ENCODE measurements at places on chromosomes 3 and 15.

- no peak for DNase-seq
Observed at GRCh38 chr3:149044339-149045083, 41.8 kb downstream of the HLTF start.

GRCh38 chr3:129673012-129673411 lies 66.5 kb upstream of the PLXND1 start:
- DNase-seq: no peak

DNA sequence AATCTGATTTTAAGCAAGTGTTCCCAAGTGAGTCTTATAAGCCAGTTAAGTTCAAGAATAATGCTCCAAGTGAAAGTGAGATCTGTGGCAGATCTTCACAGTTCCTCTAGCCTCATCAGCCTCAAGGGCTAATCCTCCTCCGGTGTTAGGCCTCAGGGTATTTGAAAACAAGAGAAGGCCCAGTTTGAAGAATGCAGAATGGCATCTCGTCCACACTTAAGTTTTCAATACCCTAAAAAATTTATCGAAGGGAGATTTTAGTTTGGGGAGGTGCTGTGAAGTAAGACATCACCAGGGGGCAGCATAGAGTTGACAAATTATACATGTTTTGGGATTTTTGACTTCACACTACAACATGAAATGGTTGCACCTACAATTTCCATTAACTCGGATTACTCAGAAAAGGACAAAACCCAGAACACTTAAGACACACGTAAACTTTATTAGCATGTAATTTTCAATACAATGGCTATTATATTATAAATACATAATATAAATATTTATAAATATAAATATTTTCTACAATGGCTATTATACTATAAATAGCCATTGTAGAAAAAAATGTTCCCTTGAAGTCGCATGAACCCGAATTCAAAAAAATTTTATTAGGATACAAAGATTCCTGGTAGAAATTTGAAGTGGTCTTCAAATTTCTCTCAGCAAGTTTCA lies 2.3 kb upstream of the TMEM266 start:
- DNase-seq: no peak

DNA sequence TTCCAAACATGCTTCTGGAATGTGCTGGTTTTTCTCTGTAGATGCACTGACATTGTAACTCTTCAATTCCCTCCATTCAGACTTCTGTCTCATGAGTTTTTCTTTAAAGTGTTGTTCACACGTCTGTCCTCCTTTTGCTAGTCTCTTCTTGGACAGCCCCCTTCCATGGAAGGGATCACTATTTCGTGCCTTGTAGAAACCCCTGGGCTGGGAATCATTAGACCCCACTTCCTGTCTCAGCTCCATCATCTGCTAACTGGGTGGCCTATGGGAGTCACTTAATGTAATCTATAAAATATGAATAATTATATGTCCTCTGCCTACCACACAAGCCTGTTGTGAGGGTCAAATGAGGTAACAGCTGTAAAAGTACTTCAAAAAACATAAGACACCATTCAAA lies 110.6 kb downstream of the THSD4 start:
- DNase-seq: no peak

DNA sequence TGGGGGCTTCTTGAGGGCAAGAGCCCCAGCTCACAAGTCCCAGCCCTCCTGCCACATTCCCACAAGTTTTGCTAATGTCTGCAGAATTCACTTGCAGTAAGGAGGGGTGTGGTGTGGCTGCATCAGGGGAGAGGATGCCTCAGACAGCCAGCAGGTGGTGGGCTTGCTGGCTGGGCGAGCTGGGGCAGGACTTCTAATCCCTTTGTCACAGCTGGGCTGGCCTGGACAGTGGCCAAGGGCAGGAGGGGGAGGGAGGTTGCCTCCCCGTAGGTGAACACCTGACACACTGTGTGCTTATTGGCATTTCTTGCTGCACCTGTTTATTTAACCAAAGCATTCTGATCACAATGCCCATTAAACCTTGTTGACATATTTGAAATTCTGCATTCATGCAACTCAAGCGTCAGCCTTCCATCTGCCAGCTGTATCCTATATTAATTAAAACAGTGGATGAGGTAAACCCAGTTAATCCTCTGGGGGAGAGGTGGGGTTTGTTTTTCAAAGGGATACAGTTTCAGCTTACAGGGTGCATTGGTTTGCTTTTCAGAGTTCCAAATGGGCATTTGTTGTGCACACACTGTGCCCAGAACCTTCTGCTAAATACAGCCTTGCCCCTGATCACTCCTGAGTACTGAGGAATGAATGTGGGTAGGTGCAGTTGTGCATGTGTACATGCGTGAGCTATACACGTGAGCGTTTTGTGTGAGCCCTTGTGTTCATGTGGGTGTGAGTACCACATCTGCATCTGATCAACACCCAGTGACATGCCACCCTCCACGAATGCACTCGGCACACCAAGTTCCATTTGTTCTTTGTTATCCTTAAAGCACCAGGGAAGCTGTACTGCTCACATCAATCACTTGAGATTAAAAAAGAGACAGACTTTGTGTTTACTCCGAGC lies 268.7 kb downstream of the XXYLT1 start:
- peak; percentile 98 for DNase-seq

DNA sequence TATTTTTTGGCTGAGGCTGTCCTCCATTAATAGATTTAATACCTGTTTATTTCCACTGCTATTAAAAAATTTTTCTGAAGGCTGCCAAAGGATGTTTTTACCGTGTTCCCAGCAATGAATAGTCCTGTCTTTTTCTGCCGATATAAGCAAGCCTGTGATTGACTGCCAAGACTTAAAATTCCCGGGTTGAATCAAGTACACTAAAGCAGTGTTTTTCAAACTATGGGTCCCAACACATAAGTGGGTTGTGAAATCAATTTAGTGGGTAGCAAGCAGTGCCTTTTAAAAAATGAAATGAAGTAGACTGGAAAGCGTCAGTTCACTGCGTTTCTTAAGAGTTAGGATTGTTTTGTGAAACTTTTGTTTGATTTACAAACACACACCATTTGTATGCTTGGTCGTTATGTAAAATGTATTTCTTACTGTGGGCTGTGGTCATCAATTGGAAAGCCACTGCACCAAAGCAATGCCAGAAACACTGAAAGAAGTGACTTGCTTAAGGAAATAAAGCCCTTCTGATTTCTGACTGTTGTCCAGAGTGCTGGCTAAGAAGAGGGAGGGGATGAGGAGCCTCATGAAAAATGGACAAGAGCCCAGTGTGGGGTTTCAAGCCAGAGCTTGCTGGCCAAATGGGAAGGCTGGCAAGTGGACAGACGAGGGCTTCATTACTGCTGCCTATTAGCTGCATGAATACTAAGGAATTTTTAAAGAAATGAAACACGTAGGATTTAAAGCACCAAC lies 206.0 kb downstream of the THRB start:
- no peak for DNase-seq

DNA sequence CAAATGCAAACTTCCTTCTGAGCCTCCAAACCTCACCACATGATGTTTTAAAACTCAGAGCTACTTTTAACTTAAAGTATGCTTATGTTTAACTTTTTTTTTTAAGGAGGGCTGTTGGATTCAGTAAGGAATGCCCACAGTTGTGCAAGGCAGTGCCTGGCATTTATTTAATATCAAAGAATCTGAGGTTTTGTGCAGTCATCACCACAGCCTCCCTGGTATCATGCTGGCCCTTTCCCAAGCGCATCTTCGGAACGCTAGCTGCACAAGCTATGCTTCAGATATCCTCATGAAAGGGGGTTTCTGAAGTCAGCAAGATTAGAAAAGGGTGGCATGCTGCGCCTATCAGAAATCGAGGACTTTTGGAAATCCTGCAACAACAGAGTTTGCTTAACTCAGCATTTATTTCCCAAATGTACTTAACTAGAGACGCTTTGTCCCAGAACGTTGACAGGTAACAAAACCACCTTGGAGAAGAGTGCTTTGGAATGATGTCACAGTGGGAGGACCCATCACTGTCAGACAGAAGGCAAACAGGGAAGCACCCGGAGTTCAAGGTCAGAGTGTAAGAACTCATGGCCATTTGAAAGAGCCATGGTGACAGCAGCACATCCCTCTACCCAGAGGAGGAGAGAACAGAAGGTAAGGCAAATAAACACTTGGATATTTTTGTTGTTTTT lies 120.2 kb upstream of the IGF1R start:
- DNase-seq: no peak

DNA sequence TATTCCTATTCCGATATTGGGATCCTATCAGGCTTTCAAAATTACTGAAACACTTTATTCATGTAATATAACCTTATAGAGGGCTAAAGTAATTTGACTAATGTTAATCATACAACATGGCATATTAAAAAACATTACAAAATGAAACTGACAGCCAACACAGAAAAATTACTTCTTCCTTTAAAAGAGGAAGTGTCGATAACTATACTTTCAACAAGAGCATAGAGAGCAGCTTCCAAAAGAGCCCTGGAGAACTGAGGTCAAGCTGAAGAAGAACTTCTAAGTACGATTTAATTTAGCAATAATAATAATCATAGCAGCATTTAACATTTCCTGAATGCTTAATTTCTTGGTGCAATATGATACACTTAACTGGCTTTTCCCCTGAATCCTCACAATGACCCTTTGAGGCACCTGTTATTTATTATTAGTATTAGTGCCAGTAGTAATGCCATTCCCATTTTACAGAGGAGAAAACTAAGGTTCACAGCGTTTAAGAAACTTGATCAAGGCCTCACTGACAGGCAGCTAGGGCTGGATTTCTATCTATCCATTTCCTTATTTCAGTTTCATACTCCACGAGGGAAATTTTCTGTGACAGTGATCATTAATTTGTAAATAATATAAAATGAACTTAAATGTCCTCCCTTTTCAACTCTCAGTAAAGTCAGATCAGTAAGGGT lies 181.6 kb downstream of the CFAP20DC start:
- DNase-seq: no peak

- no peak for DNase-seq
Observed at GRCh38 chr3:18765161-18765560, 340.0 kb upstream of the SATB1 start.

DNA sequence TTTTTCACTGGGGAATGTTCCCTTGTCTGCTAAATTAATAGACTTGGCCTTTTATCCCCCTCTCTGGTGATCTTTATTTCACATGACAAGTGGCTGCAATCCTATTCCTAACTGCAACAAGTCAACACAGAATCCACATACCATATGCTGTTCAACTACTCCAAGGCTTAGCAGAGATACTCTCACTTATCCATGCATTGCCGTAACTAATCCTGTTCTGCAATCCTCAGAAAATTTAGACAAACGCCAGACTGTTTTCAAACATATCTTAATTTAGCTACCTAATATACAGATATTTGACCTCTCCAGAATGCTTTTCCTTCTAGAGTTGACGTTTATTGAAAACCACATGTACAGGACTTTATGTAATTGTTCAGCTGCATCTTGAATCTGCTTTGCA lies 37.9 kb downstream of the EID1 start:
- DNase-seq: no peak

DNA sequence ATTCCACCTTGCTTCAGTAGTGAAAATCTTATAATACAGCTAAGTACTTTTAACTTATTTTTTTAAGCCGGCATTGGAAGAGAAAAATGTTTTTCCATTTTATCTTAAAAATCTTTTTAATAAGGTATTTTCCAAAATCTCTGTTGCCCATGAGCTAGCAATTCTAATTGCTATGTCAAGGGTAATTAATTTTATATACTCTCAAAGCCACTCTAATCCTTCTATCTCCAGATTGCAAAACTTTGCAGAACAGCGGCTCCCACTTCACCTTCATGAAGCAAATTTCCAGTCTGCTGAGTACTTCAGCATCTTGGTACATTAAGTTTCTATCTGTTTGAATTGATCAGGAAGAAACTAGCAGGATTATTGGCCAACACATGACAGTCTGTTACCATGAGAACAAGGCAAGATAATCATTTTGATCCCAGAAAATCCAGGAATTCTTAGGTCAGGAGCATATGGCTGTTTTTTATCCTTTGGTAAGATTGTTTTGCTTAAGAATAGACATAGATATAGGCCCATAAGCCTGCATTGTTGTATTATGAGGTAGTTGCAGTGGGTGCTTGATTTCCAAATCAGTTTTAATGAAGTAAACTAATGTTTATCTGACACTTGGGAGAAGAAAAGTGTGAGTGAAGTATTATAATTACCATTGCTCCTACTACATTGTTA lies 6.0 kb downstream of the TIPARP start:
- no peak for DNase-seq

- DNase-seq: no peak
Observed at GRCh38 chr15:93257920-93258319, 168.9 kb upstream of the RGMA start.

DNA sequence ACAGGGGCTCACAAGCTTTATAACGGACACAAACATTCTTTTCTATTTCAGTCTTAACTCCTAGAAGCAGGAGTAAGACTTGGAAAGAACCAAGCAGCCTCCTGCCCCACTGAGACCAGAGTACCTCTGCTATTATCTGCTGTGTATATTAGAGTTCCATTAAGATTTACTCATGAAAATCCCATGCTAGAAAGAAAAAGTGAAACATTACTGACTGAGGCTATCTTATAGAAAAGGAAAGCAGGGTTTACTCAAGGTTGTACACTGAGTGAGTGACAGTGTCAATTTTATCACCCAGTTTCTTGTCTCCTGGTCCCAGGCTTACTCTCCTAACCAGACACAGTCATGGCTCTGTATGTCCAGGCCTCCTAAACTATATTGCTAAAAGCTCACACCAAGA lies 97.9 kb upstream of the SOX2 start:
- DNase-seq: no peak

GRCh38 chr3:45787551-45787950 lies 8.8 kb downstream of the SLC6A20 start:
- no peak for DNase-seq

DNA sequence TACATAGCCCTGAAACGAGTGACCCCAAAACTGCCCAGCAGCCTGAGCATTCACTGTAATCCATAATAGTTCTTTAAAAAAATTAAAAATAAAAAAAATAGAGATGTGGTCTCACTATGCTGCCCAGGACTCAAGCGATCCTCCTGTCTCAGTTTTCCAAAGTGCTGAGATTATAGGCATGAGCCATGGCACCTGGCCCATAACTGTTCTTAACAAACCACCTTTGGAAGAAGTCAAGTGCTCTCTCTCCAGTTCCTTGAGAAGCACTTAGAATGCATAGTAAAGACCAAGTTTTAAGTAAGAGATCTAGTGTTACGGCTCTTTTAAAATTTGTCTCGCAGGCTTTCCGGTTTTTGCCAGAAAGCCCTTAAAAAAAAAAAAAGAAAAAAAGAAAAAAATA lies 8.2 kb downstream of the CDC25A start:
- DNase-seq: no peak

Data from DMS 273 treated with DMSO at 0.1 percent for 48 hours (cell line).